ENCODE measurements at places on chromosomes 2 and 18.

DNA sequence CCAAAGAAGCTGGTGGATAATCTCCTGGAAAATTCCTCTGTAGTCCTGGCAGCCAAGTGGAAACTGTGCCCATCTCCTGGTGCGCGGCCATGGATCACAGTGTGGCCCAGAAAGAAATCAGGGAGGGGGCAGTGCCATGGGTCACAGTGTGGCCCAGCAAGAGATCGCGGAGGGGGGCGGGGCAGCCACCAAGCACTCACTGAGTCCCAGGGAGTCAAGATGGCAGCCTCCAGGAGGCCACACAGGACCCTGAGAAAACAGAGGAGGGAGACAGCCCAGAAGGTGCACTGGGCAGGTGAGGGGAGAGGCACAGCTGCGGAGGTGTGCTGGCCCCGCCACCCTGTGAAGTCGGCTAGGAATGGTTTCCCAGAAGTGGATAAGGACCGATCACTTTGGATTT, 8.1 kb upstream of the ATP6V1B1 start:
- DNase-seq: no peak

GRCh38 chr18:39773646-39774045, 2181.4 kb upstream of the PIK3C3 start:
- DNase-seq: no peak

GRCh38 chr2:122831649-122832048, 1076.2 kb downstream of the TSN start:
- DNase-seq: no peak

DNA sequence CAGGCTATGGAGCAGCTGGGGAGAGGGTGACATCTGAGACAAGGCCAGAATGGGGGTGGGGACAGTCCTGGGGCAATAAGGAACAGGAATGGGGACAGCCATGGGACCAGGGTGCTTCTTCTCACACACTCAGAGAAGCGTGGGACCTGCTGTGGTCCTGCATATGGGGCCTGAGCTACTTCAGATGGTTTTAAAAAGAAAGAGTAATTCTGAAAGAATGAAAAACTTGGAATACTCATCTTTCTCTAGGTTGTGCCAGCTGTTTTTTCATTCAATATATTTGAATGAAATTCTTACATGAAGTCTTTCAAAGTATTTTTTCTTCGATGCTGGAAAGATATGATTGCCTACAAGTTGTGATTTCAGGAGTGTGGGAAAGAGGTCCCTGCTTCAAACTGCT, 227.5 kb upstream of the APCDD1 start:
- no peak for DNase-seq

DNA sequence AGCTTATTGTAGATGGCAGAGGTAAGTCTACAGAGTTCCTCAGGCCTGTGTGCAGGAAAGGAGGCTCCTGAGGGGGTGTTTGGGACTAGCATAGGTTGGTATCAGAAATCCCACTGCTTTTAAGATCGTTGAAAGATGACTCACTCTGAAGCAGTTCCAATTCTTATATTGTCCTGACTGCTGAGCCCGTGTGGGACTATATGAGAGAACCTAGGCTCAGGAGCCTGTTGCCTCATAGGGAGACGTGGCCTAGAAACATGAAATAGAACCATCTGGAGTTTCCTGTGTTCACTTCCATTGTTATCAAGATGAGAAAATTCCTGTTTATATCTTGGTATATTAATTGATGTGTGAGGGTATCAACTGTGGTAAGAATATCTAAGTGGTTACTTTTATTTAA, 5.7 kb downstream of the CCT7 start:
- no peak for DNase-seq

- peak; percentile 14 for DNase-seq
Measured at GRCh38 chr2:38835015-38835601, 40.6 kb downstream of the DHX57 start.

DNA sequence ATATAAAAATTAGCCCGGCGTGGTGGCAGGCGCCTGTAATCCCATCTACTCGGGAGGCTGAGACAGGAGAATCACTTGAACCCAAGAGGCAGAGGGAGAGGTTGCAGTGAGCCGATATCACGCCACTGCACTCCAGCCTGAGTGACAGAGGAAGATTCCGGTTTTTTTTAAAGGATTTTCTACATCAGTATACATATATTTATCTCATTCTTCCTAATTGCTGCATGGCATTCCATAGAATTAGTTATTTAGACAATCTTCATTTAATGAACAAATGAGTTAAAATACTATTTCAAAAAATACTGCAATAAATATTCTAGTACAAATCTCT, 2.0 kb downstream of the GTF3C2 start:
- no peak for DNase-seq

DNA sequence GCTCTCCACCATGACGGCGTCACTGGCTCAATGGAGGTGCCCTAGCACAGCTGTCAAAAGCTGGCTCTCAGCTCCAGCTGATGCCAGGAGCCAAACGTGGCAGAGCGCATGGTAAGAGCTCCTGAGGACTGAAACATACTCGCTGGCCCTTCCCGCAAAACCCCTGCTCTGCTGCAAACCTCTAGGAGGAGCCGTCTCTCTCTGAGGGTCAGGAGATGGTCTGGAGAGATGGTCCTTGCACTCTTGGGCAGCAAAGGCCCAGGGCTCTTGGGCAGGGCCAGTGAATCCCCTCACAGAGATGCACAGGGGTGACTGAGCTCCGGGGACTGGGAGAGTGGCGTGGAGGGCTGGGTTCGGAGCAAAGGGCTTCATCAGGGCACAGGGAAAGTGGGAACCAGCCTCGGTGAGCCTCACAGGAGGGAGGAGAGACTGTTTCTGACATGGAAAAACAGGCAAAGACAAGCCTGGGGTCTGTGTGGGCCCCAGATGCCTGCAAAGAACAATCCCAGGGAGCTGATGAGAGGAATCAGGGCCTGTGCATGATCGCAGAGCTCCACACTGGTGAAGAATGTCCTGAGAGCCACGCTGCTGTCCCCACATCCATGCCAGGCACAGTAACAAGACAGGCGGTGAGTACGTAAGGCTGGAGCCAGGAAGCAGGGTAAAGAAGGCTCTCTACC, 17.2 kb downstream of the SNORC start:
- no peak for DNase-seq

DNA sequence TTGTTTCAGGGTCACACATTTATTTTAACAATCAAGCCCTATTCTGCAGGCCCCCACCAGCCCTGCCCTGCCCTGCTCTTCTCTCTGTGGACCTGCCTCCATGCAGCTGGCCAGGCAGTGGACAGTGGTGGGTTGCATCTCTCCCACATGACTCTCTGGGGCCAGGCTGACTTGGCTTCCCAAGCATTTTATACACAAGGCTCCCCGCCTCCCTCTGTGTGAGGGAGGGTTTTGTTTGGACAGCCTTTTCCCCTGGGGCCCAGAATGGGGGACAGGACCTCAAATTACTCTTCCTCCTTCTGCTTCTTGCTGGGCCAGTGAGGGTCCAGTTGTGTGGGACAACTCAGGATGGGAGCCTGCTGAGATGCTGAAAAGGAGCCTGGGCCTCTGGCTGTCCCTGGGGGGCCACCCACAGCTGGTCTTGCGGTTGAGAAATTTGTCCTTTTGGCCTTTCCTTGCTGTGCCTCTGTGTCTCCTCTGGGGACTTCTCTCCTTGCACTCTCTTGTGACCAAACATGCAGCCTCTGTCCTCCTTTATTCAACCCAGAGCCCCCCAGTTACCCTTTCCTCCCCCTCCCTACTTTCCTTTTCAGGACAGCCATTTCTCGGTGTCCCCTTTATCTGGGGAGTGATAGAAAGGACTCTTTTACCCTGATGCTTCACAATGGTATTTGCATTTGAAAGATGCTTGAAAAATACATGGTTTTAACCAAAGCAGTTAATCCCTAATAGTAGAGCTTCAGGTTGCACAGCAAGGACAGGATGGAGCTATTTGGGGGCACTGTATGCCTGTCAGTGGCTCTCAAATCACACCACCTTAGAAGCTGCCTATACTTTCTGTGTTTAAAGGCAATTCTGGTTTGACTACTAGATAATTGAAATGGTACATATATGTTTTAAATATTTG, 151.1 kb downstream of the FHOD3 start:
- no peak for DNase-seq

DNA sequence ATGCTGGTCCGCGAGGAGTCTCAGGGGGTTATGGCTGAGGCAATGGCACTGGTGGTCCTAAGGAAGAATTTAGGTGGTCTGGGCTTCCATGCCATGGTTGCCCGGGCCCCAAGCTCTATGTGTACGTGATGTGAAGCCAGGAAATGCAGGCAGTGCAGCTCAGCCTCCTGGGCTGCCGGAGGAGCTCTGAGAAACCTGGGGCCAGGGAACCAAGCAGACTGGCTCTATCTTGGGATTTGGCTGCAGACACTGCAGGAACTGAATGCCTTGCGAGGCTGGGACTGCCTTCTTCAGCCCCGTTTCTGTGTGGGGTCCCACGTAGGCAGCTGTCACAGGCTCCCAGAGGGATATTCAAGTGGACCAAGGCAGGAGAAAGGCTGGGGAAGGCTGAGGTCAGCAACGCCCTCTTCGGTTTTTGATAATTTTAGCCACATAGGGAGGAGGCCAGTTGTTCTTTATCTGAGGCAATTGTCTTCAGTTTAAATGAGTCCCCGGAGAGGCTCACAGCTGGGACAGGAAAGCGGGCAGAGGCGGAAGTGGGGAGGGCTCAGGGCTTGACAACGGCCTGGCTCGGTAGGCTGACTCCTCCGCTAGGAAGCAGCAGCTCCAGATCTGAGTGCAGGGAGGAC, 77.7 kb downstream of the RHOB start:
- no peak for DNase-seq

DNA sequence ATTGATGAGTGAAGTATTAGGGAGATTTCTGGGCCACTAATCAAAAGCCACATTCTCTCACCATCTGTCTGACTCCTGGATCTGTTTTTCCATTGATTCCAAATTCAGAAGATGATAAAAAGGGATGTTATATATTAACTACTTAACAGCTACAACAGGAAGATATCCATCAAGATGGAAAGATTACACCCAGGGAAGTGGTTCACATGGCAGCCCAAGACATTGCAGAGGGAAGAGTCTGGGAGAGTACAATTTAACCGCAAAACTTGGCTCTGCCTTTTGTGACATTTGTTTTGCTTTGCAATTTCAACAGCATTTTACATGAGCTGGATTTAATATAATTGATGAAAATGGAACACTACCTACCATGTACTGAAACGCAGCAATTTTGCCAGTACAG, 22.5 kb upstream of the TCF4 start:
- DNase-seq: no peak

DNA sequence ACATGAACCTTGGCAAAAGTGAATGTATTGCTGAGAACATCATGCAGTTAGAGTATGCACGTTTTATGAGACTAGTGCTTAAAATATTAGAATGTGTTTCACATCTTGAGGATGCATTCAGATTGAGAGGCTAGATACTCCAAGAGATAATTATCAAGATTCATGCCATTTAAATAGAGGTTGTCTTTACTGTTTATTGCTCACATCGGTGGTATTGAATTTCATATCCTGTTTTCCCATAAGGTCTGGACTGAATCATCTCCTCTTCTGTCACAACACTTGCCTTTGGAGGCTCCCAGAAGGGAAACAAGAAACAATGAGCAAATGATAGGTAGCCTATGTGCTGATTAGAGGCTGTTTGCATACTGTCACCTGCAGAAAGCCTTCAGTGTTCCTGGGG, 83.8 kb downstream of the CLHC1 start:
- no peak for DNase-seq

GRCh38 chr2:150889141-150889540, 372.5 kb downstream of the RBM43 start:
- no peak for DNase-seq

DNA sequence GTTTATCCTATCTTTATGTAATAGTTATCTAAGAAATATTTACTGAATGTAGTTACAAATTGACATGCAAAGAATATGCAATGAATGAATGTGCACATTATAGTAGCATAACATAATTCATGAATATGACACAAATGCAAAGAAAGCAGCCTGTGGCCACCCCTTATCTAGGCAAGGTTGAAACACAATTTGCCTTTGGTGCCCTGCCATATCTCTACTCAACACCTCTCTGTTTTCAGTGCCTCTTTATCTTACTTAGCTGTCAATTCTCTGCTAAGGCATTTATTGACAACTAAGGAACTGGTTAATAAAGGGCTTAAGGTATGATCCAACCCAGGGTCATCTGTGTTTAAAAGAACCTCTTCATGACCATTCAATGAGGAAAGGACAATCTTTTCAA, 18.9 kb downstream of the REV1 start:
- no peak for DNase-seq

DNA sequence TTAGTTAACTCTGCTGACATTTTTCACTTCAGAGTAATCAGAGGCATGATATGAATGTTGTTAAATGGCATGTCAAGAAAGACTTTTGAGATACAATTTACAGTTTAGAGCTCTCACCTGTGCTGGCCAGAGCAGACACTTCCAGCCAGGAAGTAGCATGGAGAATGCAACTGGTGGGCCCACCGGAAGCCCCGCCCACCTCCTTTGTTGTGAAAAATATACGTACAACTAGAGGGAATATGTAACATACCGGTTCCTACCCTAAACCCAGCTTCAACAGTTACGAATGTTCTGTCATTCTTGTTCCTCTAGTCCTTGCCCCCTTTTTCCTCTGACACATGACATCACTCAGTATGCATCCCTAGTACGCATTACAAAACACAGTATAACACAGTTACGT, 70.2 kb upstream of the ITM2C start:
- no peak for DNase-seq

DNA sequence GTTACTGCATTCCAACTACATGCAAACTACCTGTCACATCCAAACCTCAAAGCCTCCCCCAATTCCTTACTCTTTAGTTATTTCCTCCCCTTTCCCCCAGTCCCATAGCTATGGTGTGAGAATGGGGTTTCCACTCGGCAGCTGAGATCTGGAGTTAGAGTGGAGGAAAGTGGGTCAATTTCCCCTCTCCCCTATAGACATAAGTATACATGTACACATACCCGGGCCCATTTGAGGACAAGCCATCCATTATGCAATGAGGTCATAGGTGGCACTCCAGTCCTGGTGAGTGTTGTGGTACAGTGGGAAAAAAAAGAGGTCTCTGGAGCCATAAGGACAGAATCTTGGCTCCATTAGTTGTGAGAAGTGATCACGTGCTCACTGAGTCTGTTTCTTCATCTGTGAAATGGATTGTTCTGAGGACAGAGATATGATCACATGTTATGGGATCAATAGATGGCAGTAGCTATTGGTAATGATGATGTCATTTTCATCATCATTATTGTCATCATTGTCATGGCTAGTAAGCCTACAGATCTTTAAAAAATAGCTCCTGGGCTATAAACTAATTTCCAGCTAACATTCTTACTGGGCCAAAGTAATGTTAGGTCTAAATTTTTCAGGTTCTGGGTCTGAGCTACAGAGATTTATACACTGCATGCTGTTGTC, 119.0 kb downstream of the BCL2L11 start:
- no peak for DNase-seq

DNA sequence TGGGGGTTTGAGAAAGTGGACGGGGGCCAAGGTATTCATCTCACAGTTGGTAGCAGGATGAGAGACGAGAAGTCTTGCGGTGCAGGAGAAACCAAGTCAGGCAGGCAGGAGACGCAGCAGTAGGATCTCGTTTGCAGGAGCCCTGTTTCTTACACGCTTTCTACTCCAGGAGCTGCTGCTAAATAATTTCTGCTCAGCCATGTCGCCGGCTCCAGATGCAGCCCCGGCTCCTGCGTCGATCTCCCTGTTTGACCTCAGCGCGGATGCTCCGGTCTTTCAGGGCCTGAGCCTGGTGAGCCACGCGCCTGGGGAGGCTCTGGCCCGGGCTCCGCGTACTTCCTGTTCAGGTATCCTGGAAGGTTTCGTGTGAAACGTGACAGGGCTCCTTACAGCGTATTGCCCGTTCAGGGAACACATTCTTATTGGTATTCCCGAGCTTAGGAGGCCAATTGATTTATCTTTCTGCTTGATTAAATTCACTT, 494 bp downstream of the ANKZF1 start:
- no peak for DNase-seq

- peak; percentile 14 for DNase-seq
Measured at GRCh38 chr18:37578886-37579513, 13.4 kb upstream of the CELF4 start.

GRCh38 chr18:44323125-44323524, 357.6 kb upstream of the SETBP1 start:
- DNase-seq: no peak
